ENCODE measurements at places on chromosomes 3 and 15.

- no peak for DNase-seq
These were observed 225.0 kb upstream of the PROK2 start for GRCh38 chr3:72009851-72010443.

- no peak for DNase-seq
These were observed 2.3 kb upstream of the GFM1 start for GRCh38 chr3:158642005-158642404.

GRCh38 chr3:169298247-169298992 lies 365.1 kb downstream of the MECOM start:
- no peak for DNase-seq

DNA sequence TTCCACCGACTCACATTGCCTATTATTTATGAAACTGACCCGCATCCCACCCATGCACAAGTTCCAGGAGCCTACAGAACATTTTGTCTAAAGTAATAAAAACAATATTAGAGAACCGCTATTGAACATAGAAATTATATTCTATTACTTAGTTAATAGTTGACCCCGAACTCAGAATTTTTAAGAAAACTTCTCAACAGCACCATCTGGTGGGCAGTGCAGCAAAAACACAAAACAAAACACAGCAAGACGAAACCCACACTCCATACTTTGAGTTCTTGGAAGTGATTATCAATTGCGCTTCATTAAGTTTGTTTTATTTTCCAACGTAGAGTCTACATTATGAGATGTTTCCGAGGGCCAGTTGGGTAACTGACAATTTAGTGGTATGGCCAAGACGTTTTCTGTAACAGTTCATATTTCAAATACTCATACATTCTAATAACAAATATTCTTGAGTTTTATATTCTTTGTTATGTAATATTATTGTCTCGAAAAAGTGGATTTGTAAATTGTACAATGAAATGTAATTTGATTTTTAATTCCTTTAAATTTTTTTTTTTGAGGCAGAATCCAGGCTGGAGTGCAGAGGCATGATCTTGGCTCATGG lies 24.0 kb upstream of the C3orf70 start:
- DNase-seq = peak; percentile 25

DNA sequence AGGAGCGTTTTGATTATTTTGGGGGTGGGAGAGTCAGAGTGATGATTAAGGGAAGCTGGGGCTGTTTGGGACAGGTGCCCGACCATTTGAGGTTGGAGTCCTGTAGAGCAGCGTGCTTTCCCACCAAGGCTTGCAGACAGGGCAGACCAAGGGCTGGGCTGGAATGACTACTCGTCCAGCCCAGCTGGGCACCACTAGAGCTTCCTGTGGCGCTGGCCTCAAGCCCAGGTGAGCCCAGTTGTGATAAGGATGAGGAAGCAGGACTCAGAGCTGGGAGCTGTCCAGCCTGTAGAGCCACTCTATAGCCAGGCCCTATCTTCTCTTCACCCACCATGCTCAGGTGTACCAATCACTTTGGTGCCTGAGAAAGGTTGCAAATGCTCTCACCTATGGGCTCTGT lies 75.8 kb upstream of the ACAN start:
- no peak for DNase-seq

DNA sequence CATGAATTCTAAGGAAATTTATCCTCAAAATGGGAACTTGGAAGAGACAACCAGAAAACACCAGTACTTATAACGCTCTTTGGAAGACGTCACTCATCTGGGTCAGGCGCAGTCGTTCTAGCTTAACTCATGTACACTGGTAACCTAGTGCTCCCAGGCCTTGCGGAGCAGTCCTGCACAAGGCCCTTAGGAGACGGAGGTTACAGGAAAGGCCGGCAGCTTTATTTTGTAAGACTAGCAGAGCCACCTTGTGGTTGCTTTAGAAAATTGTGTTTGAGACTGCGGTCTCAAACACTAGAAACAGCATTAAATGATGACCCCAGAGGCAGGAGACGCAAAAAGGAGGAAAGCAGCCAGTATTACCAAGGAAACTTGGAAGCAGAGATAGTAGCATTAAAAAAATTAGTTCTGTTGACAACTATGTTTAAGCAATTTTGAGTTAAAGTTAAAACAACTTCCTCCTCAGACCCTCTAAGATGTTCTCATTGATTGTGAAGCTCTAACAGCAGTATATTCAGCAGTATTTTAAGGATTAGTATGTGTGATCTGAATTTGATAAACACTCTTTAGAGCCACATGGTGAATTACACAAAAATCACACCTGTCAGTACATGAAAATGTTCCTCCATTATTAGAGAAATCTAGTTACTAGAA lies 141.9 kb upstream of the C2CD4B start:
- no peak for DNase-seq

DNA sequence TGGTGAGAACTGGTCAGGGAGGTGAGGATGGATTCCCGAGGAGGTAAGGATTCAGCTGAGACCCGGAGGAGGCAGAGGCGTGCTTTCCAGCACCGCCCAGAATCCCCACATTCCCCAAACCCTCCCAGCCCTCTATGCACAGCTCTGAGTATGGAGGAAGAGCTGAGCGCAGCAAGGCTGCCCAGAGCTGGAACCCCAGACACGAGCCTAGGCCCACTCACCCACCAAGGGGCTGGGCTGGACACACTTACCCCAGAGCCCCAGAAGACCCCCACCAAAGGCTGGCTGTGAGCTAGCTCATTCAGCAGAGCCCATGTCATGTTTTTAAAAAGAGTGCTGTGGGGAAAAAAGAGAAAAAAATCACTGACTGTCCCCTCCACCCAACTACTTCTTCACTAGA lies 271.5 kb downstream of the XXYLT1 start:
- DNase-seq = no peak

DNA sequence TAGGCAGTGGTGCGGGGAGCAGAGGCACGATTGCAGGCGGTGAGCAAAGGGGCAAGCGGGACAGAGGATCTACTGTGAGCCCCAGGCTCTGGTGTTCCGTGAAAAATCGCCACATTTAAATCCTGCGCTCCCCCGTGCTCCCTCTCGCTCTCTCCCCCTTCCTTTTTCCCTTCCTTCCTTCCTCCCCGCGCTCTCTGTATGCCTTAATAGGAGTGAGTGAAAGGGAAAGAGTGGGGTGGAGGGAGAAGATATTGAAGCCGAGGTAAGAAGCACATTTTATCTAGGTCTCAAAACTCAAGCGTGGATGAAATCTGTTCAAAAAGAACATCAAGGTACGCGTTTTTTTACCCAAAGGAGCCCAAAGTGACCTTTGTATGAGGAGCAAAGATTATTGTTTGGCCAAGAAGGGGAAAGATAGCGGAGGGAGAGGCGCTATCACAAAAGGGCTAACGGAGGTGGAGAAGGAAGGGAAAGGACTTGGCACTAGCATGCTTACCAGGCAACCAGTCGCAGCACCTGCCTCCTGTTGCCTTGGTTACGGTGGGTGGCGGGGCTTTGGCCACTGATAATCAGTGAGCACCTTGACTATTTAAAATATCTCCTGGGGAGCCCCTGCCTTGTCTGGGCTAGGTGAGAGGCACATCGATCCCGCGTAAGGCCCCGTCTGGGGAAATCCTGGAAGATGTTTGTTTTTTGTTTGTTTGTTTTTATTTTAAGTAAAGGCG lies 14.9 kb upstream of the AEN start:
- DNase-seq = no peak

DNA sequence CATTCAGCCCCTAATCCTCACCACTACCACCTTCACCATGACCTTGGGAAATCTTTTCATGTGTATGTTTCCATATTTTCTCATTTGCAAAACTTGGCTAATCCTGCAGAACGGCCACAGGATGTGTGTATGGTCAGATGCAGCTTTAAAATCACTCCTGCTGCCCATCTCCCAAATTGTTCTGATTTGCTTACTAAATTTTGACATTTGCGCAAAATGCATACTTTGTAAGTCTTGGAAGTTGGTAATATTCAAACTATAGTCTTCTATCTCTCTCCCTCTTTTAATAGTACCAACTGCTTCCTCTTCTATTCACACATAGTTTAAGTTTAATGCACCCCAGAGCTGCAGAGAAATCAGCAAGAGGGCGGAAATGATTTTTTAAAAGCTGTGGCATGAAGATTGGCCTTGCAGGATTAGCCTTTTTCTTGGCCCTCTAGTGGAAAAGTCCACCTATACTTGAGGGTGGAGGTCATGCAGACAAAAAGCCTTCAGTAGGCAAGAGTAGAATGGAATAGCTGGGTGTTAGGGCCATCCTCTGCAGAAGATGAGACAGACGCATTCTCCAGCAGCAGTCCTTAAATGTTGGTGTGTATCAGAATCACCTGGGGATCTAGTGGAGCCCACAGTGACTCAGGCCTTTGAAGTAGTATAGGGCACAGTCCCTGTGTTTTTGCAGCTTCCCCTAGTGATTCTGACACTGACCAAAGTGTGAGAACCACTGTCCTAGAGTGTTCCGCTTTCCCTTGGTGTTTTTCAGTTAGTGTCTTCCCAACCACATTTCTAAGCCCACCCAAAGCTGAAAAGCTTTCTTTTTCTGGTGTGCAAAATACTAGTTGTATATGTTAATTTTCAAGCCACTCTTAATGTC lies 181.7 kb downstream of the CHST2 start:
- no peak for DNase-seq

- no peak for DNase-seq
These were observed 114.3 kb upstream of the CACNA2D3 start for GRCh38 chr3:54008099-54008498.

DNA sequence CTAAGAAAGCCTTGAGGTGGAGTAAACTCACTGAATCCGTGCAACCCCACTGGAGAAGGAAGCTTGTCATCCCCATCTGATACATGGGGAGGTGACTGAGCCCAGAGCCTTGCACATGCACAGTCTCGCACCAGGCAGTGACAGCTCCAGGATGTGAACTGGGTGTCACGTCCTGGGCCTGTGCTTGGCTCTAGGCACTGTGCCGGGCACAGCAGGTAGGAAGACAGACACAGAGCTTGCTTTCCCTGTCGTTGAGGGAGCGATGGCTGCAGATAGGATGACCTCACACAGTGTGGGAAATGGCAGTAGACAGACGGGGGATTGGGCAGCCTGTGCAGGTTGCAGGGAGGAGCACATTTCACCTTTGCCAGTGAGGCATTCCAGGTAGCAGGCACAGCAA lies 12.2 kb upstream of the ATP2B2 start:
- no peak for DNase-seq

DNA sequence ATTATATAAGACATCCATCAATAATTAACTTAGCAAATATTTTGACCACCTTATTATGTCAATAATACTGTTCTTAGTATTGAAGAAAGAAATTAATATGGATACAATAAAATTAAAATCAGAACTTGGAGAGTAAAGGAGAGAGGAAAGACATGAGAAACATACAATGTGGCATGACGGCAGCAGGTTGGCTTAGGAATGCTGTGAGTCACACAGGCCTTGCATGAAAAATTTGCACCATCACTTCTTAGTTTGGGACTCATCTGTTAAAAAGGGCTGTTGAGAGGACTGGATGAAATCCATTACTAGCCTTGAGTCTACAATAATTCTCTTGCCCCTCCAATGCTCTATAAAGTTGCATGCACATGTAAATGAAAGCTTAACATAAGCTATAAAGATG lies 880.8 kb downstream of the ROBO1 start:
- DNase-seq = no peak

- DNase-seq = no peak
These were observed 710 bp downstream of the MECOM start for GRCh38 chr3:169662843-169663160.

GRCh38 chr3:123296836-123297626 lies 95.3 kb downstream of the SEC22A start:
- no peak for DNase-seq

Data from tibial nerve (tissue), 4 donors.